Activated CD4-positive, alpha-beta T cell treated with anti-CD3 and anti-CD28 coated beads, Interleukin-2, amount 10 ng/mL, durations not matched to agents 7 days and 5 days (primary cell): ENCODE measurements at places on chromosomes 4 and X.

DNA sequence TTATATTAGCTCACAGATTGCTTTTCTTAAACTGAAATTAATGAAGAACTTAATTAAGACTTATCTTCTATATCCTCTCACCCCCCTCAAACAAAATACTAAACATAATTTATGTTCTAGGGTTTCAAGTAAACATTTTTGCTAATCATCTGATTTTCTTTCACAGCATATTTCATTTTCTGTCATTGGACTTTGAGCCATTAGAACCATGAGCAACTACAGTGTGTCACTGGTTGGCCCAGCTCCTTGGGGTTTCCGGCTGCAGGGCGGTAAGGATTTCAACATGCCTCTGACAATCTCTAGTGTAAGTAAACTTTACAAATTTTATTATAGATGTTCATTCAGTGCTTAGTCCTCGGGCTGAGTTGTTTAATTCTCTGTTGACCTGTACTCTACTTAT is 3.3 kb downstream of the PDLIM5 start:
- H3K36me3 ChIP-seq, result peaks cover 3% of the 10 kb centered on the region
- no peak overlapping the region for H3K4me3 ChIP-seq
- no peak for DNase-seq
- peaks cover 22% of the 10 kb centered on the region for H3K4me1 ChIP-seq

GRCh38 chr4:24980740-24981139 is 50.0 kb downstream of the LGI2 start:
- H3K27ac ChIP-seq, result no peak overlapping the region
- no peaks in the 10 kb centered on the region for H3K36me3 ChIP-seq
- peaks cover 13% of the 10 kb centered on the region for H3K27me3 ChIP-seq

DNA sequence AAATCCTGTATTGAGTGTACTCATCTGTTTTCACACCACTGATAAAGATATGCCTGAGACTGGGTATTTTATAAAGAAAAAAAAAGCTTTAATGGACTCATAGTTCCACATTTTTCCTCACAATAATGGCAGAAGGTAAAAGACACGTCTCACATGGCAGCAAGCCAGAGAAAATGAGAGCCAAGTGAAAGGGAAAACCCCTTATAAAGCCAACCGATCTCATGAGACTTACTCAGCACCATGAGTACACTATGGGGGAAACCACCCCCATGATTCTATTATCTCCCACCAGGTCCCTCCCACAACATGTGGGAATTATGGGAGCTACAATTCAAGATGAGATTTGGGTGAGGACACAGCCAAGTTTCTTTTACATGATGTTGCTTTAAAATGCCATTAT is 171.9 kb downstream of the GALNTL6 start:
- no peaks in the 10 kb centered on the region for H3K27me3 ChIP-seq
- no peaks in the 10 kb centered on the region for H3K4me1 ChIP-seq
- DNase-seq, result no peak
- no peak overlapping the region for H3K27ac ChIP-seq
- H3K4me3 ChIP-seq, result no peak overlapping the region

DNA sequence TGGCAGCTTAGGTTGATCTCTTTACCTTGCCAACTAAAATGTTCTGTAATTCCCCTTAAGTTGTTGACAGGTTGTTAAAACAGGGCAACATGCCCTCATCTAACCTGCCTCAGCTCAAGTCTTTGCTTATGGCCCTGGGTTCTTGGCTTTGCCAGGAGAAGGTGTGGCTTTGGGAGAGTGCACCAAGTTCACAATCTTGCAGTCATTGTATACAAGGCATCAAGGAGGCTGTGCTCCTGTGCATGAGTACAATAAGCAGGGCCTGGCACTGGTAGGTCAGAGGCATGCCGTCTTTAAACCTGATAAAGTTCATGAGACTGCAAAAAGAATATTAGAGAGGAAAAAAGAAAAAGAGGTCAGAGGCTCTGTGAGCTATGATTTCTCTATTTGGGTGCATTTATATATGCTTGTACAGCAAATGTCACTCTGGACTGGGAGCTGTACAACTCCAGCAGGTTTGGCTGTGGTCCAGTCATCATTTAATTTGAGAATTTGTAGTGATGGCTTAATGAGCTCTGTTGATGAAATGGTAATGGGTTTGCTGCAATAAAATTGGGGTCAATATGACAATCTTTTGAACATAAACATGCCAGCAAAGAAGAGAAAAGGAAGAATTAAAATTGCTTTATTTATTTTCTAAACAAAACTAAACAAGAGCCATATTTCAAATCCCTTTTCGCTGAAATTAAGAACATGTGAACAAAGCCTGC is 30.3 kb downstream of the AREG start:
- DNase-seq, result no peak
- no peak overlapping the region for H3K4me3 ChIP-seq
- H3K4me1 ChIP-seq, result no peaks in the 10 kb centered on the region
- peaks cover 17% of the 10 kb centered on the region for H3K27me3 ChIP-seq
- H3K27ac ChIP-seq, result no peak overlapping the region

DNA sequence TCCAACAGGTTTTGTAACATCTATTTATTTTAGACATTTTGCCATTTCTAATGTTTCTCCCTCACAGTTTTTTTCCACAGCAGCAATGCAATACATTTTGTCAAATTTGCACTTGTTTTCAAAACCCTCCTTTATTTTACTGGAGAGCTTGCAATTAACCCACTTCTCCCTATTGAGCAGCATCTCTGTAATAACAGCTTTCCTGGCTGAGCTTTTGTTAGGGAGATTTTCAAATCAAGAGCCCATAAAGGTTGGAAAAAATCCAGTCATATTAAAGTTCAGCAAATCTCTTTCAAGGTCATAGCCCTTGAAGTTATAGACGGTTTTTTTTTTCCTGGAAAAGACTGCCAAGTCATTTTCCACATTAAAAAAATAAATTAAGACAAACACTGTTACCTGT is 450.6 kb upstream of the TENM3 start:
- H3K4me3 ChIP-seq, result no peak overlapping the region
- no peaks in the 10 kb centered on the region for H3K4me1 ChIP-seq
- no peaks in the 10 kb centered on the region for H3K27me3 ChIP-seq

- no peak for DNase-seq
- no peaks in the 10 kb centered on the region for H3K27me3 ChIP-seq
- H3K4me3 ChIP-seq, result peak overlapping the region; percentile 88
- H3K27ac ChIP-seq, result peak overlapping the region; percentile 96
- H3K36me3 ChIP-seq, result peaks cover 1% of the 10 kb centered on the region
These were observed 327 bp downstream of the PNPLA4 start for GRCh38 chrX:7926914-7927258.

DNA sequence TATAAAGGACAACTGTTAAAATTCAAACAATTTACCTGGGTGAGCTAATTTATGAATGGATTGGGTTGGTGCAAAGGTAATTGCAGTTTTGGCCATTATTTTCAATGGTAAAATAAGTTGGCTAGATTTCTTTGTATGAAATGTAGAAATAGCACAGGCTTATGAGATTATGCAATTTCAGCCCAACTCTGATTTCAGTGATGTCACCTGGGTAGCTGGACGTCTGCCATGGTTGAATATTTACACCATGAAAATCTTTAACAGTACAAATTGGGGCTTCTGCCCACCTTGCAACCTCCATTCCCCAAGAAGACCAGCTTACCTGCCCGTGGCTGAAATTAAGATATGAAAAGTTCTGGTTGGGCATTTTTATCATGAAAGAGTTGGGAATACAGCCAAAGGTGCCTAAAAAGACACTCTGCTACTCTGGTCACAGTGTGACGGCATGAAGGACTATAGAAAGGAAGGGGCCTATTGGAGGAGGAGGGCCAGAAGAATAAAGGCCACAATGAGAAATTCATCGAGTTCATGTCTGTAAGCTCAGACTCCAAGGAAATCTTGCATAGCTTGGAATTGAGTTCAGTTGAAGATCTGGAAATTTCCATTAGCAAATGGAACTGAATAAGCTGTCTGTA is 29.7 kb downstream of the EGF start:
- no peaks in the 10 kb centered on the region for H3K4me1 ChIP-seq
- DNase-seq, result no peak
- no peaks in the 10 kb centered on the region for H3K27me3 ChIP-seq
- H3K27ac ChIP-seq, result no peak overlapping the region
- no peaks in the 10 kb centered on the region for H3K36me3 ChIP-seq
- no peak overlapping the region for H3K4me3 ChIP-seq

- H3K4me3 ChIP-seq, result no peak overlapping the region
- no peaks in the 10 kb centered on the region for H3K4me1 ChIP-seq
- H3K36me3 ChIP-seq, result no peaks in the 10 kb centered on the region
- no peak overlapping the region for H3K27ac ChIP-seq
These were observed 330.4 kb downstream of the GBA3 start for GRCh38 chr4:23023121-23023520.

GRCh38 chr4:153036931-153037482 is 100.9 kb downstream of the FHDC1 start:
- peaks cover 2% of the 10 kb centered on the region for H3K36me3 ChIP-seq
- DNase-seq, result no peak
- H3K4me3 ChIP-seq, result no peak overlapping the region
- H3K4me1 ChIP-seq, result no peaks in the 10 kb centered on the region

- no peak overlapping the region for H3K4me3 ChIP-seq
- H3K27me3 ChIP-seq, result peaks cover 24% of the 10 kb centered on the region
- H3K27ac ChIP-seq, result no peak overlapping the region
- no peaks in the 10 kb centered on the region for H3K36me3 ChIP-seq
- DNase-seq, result peak; percentile 57
These were observed 10.1 kb upstream of the FGG start for GRCh38 chr4:154622598-154622997.

DNA sequence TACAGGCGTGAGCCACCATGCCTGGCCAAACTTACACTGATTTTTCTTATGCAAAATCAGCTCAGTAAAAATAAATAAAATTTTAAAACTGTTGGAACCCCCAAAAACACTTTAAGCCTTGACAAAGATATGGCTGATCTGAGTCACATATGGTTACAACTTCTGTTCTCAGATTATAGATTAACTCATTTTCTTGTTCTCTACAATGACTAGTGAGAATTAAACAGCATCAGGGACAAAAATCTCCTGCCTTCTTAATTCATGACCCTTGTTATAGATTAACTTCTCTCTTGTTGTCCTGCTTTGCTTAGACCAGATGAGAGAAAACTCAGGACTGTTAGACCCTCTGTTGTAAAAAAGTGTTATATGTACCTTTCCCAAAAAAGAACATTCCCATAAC is 24.2 kb upstream of the EXOC1L start:
- no peak overlapping the region for H3K4me3 ChIP-seq
- no peaks in the 10 kb centered on the region for H3K4me1 ChIP-seq
- no peak for DNase-seq

- DNase-seq, result no peak
These were observed 128.6 kb downstream of the CHIC2 start for GRCh38 chr4:53935780-53936179.

DNA sequence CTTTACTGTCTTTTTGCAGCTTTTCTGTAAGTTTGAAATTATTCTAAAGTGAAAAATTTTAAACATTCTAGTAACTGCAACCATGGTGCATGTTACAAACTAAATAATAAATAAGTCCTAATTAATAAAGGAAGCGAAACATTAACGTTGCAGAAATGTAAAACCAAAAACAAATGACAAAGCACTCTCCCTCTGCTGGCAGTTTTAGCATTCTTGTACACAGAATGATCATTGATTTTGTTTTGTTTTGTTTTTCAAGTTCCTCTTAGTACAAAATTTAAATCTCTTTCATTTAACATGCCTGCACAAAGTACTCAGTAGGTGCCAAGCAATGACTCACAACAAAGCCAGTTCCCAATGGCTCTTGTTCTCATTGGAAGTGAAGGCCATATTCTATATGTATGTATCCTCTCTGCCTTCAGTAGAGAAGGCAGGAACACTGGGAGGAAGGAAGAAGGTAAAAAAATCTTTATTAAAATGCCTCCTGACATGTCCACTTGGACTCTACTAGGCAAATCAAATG is 13.7 kb upstream of the TMSB4X start:
- peak overlapping the region; percentile 65 for H3K27ac ChIP-seq
- DNase-seq, result no peak
- H3K4me1 ChIP-seq, result peaks cover 58% of the 10 kb centered on the region
- H3K4me3 ChIP-seq, result no peak overlapping the region
- peaks cover 3% of the 10 kb centered on the region for H3K36me3 ChIP-seq

DNA sequence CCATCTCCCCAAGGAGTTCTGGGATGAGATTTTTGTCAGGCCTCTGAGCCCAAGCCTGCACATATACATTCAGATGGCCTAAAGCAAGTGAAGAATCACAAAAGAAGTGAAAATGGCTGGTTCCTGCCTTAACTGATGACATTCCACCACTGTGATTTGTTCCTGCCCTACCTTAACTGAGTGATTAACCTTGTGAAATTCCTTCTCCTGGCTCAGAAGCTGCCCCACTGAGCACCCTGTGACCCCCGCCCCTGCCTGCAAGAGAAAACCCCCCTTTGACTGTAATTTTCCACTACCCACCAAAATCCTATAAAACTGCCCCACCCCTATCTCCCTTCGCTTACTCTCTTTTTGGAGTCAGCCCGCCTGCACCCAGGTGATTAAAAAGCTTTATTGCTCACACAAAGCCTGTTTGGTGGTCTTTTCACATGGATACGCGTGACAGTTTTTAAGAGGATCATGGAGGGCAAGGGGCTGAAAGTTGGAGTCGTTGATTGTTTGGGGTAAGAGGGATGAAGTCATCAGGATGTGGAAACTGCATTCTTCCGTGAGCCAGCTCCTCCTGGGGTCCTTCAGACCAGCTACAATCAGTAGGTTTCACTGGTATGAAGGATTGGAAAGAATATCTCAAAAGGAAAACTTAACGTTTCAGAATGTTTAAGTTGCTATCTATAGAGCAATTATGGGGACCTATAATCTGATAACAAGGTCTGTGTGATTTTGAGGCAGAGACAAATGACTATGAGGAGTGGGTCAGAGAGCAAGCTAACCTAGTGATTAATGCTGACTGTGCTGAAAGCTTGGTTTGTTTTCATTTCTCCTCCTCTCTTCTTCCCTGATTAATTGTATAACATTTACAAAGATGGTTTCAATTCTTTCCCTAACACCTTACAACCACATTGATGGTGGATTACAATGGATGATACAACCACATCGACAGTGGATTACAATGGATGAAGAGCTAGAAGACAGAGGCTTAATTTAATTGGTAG is 28.6 kb upstream of the MAGEA11 start:
- H3K36me3 ChIP-seq, result no peaks in the 10 kb centered on the region
- no peaks in the 10 kb centered on the region for H3K27me3 ChIP-seq
- no peaks in the 10 kb centered on the region for H3K4me1 ChIP-seq
- DNase-seq, result no peak

- no peaks in the 10 kb centered on the region for H3K27me3 ChIP-seq
- DNase-seq, result peak; percentile 22
- no peaks in the 10 kb centered on the region for H3K4me1 ChIP-seq
- no peaks in the 10 kb centered on the region for H3K36me3 ChIP-seq
- H3K4me3 ChIP-seq, result no peak overlapping the region
- H3K27ac ChIP-seq, result no peak overlapping the region
These were observed 83.9 kb upstream of the RAI2 start for GRCh38 chrX:17944833-17945497.

DNA sequence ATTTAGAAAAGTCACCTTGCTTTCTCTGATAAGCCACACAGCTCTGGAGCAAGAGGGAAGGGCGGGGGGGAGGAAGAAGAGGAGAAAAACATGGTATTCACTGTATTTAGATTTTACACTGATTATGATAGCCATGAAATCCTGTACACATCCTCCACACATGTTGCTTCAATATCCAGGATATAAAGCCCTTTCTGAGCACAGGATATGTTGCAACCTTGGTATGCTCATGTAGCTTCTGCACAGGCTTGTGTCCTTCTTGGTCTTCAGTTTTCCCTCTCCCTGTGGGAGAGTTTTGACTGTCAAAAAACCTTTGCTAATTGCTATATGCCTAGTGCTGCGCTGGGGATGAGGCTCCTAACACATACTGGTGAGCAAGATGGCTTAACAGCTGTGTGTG is 61.9 kb upstream of the DAPP1 start:
- no peaks in the 10 kb centered on the region for H3K27me3 ChIP-seq
- H3K36me3 ChIP-seq, result no peaks in the 10 kb centered on the region
- H3K4me3 ChIP-seq, result no peak overlapping the region

GRCh38 chr4:123421227-123421936 is 24.8 kb downstream of the SPRY1 start:
- H3K4me3 ChIP-seq, result peak overlapping the region; percentile 63
- peaks cover 2% of the 10 kb centered on the region for H3K36me3 ChIP-seq
- H3K4me1 ChIP-seq, result peaks cover 75% of the 10 kb centered on the region
- H3K27ac ChIP-seq, result peak overlapping the region; percentile 93
- DNase-seq, result no peak
